GM23248 (cell line): ENCODE measurements at places on chromosomes 1 and 21. TPM values are rescaled to one million over a fixed set of nuclear protein-coding genes. Genes with fewer than 3 reads are reported as not detected.

FAM110D gene
- 0.63 TPM in 1 of 2 replicates, not detected in the other for total RNA-seq

RAB3B gene
- total RNA-seq, result 65.3 and 67.3 TPM in 2 replicates

TMEM51 gene
- total RNA-seq, result 0.38 and 0.54 TPM in 2 replicates

TMEM81 gene
- 0.51 and 2.2 TPM in 2 replicates for total RNA-seq

CELA3B gene
- total RNA-seq, result not detected in 2 replicates

MAEL gene
- total RNA-seq, result not detected in 2 replicates

PIK3CD gene
- 7.1 and 8.0 TPM in 2 replicates for total RNA-seq

RC3H1 gene
- 18.9 and 22.4 TPM in 2 replicates for total RNA-seq

ANXA9 gene
- not detected in 2 replicates for total RNA-seq

TSSK3 gene
- 0.22 TPM in 1 of 2 replicates, not detected in the other for total RNA-seq

IFI44L gene
- total RNA-seq, result not detected in 2 replicates

SUSD4 gene
- total RNA-seq, result 2.0 and 3.9 TPM in 2 replicates

SPRR4 gene
- total RNA-seq, result not detected in 2 replicates

MAP1LC3C gene
- total RNA-seq, result not detected in 2 replicates

DDR2 gene
- 194 and 196 TPM in 2 replicates for total RNA-seq

FALEC gene
- total RNA-seq, result not detected in 2 replicates

FABP3 gene
- total RNA-seq, result 0.51 and 2.1 TPM in 2 replicates

SPRR2A gene
- not detected in 2 replicates for total RNA-seq

AGMAT gene
- 2.2 and 3.9 TPM in 2 replicates for total RNA-seq

RHOU gene
- 1.8 TPM in 2 replicates for total RNA-seq

SPATA45 gene
- not detected in 2 replicates for total RNA-seq

GFI1 gene
- not detected in 2 replicates for total RNA-seq
